ENCODE measurements at places on chromosomes 3 and 15. TPM values are rescaled to one million over a fixed set of nuclear protein-coding genes. Genes with fewer than 3 reads are reported as not detected.

ATP6V1A gene
- total RNA-seq = 60.4 TPM

PCOLCE2 gene
- 11.0 TPM for total RNA-seq

NDN gene
- total RNA-seq = 46.9 TPM

LTK gene
- 1.5 TPM for total RNA-seq

ITPKA gene
- 0.23 TPM for total RNA-seq

IL5RA gene
- 7.6 TPM for total RNA-seq

SERPINI2 gene
- not detected for total RNA-seq

CHRNA7 gene
- 3.7 TPM for total RNA-seq

KBTBD12 gene
- total RNA-seq = not detected

EFCC1 gene
- 4.0 TPM for total RNA-seq

SPINK8 gene
- total RNA-seq = not detected

SLC24A5 gene
- not detected for total RNA-seq

ZNF710 gene
- total RNA-seq = 13.6 TPM

- no peak overlapping the region for H3K4me3 ChIP-seq
- H3K36me3 ChIP-seq = no peaks in the 10 kb centered on the region
- DNase-seq = no peak
- H3K27me3 ChIP-seq = no peaks in the 10 kb centered on the region
- no peaks in the 10 kb centered on the region for H3K4me1 ChIP-seq
- no peak overlapping the region for H3K27ac ChIP-seq
These were observed 79.8 kb upstream of the FNDC3B start for GRCh38 chr3:171959532-171960089.

GRCh38 chr3:117105686-117106085 is 396.1 kb downstream of the TUSC7 start:
- DNase-seq = no peak
- H3K4me1 ChIP-seq = no peaks in the 10 kb centered on the region
- H3K36me3 ChIP-seq = no peaks in the 10 kb centered on the region

DNA sequence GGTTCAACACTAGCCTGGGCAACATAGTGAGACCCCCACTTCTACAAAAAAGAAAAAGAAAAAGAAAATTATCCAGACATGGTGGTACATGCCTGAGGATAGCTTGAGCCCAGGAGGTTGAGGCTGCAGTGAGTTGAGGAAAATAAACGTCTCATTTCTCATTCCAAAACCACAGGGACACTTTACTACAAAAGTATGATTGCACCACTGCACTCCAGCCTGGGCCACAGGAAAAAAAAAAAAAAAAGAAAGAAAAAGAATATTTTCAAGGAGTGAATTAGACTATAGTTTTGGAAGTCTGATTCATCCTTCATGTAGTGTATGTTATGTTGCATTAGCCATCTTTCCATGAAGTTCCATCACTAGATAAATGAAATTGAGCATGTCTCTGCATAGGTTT is 149.5 kb upstream of the THBS1 start:
- no peak for DNase-seq
- no peak overlapping the region for H3K4me3 ChIP-seq
- H3K27ac ChIP-seq = no peak overlapping the region
- H3K36me3 ChIP-seq = no peaks in the 10 kb centered on the region
- no peaks in the 10 kb centered on the region for H3K27me3 ChIP-seq
- no peaks in the 10 kb centered on the region for H3K4me1 ChIP-seq

DNA sequence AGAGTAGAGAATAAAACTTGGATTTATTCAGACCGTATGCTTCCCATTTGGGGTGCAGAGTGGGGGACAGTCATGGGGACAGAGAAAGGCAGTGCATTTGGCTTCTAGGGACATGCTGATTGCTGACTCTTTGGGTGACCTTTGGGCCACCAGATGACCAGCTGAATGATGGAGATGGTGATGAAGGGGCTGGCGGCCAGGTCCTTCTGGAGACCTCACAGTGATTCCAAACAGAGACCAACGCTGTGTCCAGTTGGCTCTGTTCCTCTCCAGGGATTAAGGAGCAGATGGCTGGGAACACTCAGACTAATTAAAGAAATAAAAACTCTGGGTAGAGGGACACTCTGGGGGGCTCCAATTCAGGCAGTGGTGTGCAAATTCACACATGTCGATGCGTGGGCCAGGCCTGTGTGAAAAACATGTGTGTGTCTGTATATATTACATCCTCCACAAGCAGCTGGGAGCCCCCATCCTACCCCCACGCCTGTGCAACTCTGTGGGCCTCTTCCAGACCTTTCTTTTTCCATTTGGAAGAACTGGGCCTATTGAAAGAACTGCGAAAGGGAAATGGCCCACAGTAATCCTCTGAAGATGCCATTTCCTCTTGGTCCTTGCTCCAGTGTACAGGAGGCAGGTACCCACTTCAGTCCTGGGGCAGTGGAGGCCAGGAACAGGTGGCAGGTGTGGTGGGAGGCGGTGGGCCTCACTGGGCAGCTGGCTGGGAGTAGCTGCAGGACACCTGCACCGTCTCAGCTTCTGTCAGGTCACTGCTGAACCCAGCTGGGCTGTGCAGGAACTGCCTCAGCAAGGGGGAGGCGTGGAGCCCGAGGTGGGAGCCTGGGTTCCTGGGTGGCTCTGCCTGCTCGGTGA is 8.9 kb downstream of the XIRP1 start:
- DNase-seq = no peak
- no peaks in the 10 kb centered on the region for H3K27me3 ChIP-seq
- H3K4me3 ChIP-seq = no peak overlapping the region
- no peaks in the 10 kb centered on the region for H3K4me1 ChIP-seq

DNA sequence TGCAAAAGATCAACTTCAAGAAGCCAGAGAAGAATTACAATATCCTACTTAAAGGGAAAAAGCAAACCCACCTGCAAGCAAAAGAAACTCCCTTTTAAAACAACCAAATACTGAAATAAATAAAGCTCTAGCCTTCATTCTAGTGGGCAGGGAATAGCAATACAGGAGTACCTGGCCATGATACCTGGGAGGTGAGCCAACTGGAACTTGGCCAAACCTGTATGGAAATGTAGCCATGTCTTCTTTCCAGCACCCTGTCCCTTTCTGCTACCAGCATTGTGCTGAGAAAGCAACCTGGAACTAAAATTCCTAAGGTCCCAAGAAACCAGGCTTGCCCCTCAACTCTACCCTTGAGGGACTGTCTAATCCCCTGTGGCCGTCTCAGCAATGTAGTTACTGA is 530.0 kb downstream of the EPHB1 start:
- DNase-seq = no peak
- H3K36me3 ChIP-seq = no peaks in the 10 kb centered on the region
- H3K27me3 ChIP-seq = no peaks in the 10 kb centered on the region
- H3K27ac ChIP-seq = no peak overlapping the region
- no peaks in the 10 kb centered on the region for H3K4me1 ChIP-seq
- H3K4me3 ChIP-seq = no peak overlapping the region

- H3K36me3 ChIP-seq = no peaks in the 10 kb centered on the region
- no peaks in the 10 kb centered on the region for H3K27me3 ChIP-seq
These were observed 78.7 kb downstream of the LPP start for GRCh38 chr3:188232656-188233055.

DNA sequence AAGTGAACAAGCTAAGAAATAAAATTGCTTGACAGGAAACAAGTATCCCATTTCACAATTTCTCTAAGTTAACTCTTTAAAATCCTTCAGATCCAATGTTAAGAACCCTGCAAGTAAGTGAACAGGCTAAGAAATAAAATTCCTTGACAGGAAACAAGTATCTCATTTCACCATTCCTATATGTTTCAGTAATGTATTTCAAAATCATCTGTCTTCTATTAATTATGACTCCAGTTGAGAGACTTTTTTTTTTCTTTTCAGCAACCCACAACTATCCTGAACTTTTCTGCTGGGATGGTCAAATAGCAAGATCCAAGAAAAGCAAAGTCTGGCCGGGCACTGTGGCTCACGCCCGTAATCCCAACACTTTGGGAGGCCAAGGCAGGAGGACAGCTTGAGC is 2.4 kb upstream of the SLC12A6 start:
- H3K4me3 ChIP-seq = no peak overlapping the region
- no peak for DNase-seq
- no peak overlapping the region for H3K27ac ChIP-seq
- H3K27me3 ChIP-seq = no peaks in the 10 kb centered on the region

DNA sequence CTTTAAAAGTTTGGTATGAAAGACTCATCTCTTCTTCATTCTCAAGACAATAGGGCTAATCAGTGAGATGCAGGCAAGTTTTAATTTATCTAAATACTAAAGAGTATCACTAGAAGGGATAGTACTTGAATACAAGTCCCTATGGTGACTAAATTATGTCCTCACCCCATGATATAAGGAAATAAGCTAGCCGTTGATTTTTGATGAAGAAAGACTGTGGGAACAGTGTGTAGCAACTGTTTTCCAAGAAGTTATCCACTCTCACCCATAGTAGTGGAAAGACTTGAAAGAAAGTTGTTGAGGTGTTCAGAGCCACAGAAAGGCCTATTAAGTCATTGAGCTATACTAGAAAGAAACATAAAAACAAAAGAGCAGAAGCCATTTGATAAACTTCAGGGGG is 36.7 kb downstream of the PIK3CA start:
- H3K27ac ChIP-seq = no peak overlapping the region
- H3K4me1 ChIP-seq = no peaks in the 10 kb centered on the region
- no peaks in the 10 kb centered on the region for H3K27me3 ChIP-seq

GRCh38 chr15:35723852-35724251 is 177.9 kb upstream of the DPH6 start:
- no peak for DNase-seq
- no peaks in the 10 kb centered on the region for H3K36me3 ChIP-seq
- H3K27ac ChIP-seq = no peak overlapping the region
- no peak overlapping the region for H3K4me3 ChIP-seq

- no peaks in the 10 kb centered on the region for H3K4me1 ChIP-seq
- H3K4me3 ChIP-seq = no peak overlapping the region
- no peak for DNase-seq
- no peaks in the 10 kb centered on the region for H3K27me3 ChIP-seq
- H3K27ac ChIP-seq = no peak overlapping the region
- H3K36me3 ChIP-seq = no peaks in the 10 kb centered on the region
These were observed 695.4 kb downstream of the FHIT start for GRCh38 chr3:60555686-60556354.

GRCh38 chr3:100175637-100176280 is 61.5 kb upstream of the FILIP1L start:
- no peak overlapping the region for H3K4me3 ChIP-seq
- no peaks in the 10 kb centered on the region for H3K27me3 ChIP-seq
- no peaks in the 10 kb centered on the region for H3K4me1 ChIP-seq

DNA sequence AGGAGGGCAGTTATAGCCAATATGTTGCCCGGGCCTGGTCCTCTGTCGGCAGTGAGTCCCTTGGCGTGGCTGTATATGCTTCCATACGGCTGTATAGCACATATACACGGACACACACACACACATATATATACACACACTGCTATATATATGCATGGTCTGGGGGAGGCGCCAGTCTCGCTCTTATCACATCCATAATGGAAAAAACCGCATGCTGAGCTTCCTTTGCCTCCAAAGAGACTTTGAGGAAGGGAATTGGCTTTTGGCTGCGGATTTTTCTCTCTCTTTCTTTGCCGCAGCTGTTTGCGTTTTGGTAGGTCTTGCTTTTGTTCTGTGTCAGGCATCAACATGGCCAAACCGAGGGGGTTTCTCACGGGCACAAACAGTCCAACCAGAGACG is 11.3 kb upstream of the TMEM115 start:
- H3K4me3 ChIP-seq = no peak overlapping the region
- H3K36me3 ChIP-seq = no peaks in the 10 kb centered on the region
- peaks cover 2% of the 10 kb centered on the region for H3K4me1 ChIP-seq
- DNase-seq = no peak
- H3K27ac ChIP-seq = no peak overlapping the region

DNA sequence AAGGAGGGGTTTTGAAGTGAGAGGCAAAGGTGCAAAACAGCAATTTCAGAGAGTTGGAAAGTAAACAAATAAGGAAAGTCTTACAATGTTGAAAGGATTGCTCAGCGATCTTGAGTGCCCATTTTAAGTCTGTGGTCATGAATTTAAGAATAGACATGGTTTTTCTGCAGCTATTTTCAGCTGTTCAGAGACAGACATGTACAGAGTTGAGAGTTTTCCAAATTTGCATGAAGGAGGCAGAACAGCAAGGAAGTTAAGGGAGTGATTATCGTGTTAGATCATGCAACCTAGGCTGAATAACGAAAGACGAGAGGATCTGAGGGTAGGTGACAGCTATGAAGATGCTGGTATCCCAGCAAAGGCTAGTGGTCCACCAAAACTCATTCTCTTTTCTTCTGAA is 37.2 kb downstream of the DET1 start:
- no peak for DNase-seq
- no peaks in the 10 kb centered on the region for H3K36me3 ChIP-seq
- no peaks in the 10 kb centered on the region for H3K27me3 ChIP-seq

GRCh38 chr3:74267588-74268184 is 346.8 kb downstream of the CNTN3 start:
- H3K27me3 ChIP-seq = no peaks in the 10 kb centered on the region
- no peaks in the 10 kb centered on the region for H3K4me1 ChIP-seq
- H3K4me3 ChIP-seq = no peak overlapping the region
- H3K27ac ChIP-seq = no peak overlapping the region
- H3K36me3 ChIP-seq = no peaks in the 10 kb centered on the region

- H3K36me3 ChIP-seq = no peaks in the 10 kb centered on the region
- H3K27me3 ChIP-seq = no peaks in the 10 kb centered on the region
- DNase-seq = no peak
- H3K27ac ChIP-seq = no peak overlapping the region
These were observed 40.1 kb downstream of the CBLB start for GRCh38 chr3:105828703-105829102.

GRCh38 chr3:40602778-40603385 is 78.1 kb downstream of the ZNF621 start:
- H3K36me3 ChIP-seq = no peaks in the 10 kb centered on the region
- H3K4me1 ChIP-seq = no peaks in the 10 kb centered on the region
- no peak for DNase-seq
- no peak overlapping the region for H3K4me3 ChIP-seq

- no peak for DNase-seq
- no peaks in the 10 kb centered on the region for H3K36me3 ChIP-seq
- no peaks in the 10 kb centered on the region for H3K27me3 ChIP-seq
- H3K4me3 ChIP-seq = no peak overlapping the region
These were observed 15.3 kb upstream of the MCCC1 start for GRCh38 chr3:183114384-183115178.

- no peaks in the 10 kb centered on the region for H3K4me1 ChIP-seq
- no peaks in the 10 kb centered on the region for H3K27me3 ChIP-seq
- no peaks in the 10 kb centered on the region for H3K36me3 ChIP-seq
These were observed 156.9 kb upstream of the EIF1B start for GRCh38 chr3:40152482-40153133.

DNA sequence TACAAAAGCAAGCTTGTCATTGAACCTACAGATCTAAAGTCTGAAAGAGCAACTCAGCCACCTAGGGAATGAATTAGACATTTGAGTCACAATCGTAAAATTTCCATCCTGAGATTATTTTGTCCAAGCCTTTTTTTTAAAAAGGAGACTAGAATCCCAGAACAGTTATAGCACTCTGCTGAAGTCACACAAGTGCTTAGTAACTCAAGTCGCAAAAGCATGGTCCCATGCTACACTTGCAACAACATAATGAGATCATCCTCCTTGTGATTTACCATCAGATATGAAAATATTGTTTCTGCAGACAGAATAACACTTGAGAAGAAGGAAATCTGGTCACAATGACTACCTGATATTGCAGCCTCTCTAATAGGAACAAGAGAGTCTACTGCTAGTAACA is 106.7 kb downstream of the ZIC4 start:
- DNase-seq = no peak
- H3K27me3 ChIP-seq = no peaks in the 10 kb centered on the region
- H3K27ac ChIP-seq = no peak overlapping the region
- H3K36me3 ChIP-seq = no peaks in the 10 kb centered on the region
- H3K4me1 ChIP-seq = no peaks in the 10 kb centered on the region

Data from prostate gland (tissue), 2 donors.